Central memory CD4-positive, alpha-beta T cell (primary cell): ENCODE measurements at places on chromosomes 5 and 9.

- no peak for DNase-seq
These were observed 198.3 kb downstream of the PLK2 start for GRCh38 chr5:58261605-58262004.

DNA sequence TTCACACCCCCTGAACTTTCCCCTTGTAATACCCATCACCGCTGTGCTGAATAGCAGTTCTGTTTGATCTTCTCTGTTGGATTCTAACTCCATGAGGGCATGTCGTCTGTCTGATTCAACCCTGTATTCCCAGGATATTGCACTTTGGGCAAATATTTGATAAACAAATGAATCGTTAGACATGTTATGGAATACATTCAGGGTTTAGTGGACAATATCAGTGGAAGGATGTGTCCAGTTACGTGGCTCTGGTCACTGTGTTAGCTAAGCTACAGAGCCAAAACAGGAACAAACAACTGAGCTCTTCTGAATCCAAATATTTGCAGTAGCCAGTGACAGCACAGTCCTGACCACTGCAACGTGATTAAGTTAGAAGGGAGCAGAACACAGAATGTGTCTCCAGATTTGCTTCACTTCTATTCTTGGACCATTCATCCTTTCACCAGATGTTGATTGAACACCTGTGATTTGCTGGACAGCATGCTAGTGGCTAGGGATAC lies 13.2 kb downstream of the ANGPTL2 start:
- no peak for DNase-seq

DNA sequence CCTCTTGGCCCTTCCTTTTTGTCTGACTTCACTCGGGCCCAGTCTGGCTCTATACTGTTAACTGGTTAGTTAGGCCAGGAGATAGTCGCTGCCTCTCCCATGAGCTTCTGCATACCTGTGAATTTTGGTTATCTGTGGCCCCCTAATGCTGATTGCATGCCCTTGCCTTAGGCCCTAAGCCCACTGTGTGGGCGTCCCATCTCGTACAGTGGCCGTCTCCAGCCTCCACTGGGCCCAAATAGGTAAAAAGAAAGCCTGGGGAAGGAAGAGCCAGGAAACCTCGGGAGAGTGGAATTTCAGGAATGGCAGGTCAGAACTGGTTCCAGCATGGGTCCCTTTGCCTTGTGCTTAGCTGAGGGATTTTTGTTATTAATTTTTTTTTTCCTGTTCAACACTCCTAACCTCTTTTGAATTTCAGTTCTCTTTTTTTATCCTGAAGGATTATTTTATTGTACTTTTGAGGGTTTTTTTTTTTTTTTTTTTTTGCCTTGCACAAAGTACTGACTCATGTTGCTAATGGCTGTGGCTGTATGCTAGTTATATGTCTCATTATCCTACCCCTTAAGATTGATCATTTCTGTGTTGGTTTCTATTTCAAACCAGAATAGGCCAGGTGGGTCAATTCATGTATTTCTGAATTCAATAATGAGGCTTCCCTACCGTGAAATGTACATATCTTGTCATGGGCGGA lies 3.4 kb downstream of the PRRC2B start:
- no peak for DNase-seq

GRCh38 chr9:76800901-76801300 lies 36.7 kb downstream of the PCA3 start:
- no peak for DNase-seq

- DNase-seq: no peak
These were observed 35.4 kb downstream of the HK3 start for GRCh38 chr5:176863765-176864098.

DNA sequence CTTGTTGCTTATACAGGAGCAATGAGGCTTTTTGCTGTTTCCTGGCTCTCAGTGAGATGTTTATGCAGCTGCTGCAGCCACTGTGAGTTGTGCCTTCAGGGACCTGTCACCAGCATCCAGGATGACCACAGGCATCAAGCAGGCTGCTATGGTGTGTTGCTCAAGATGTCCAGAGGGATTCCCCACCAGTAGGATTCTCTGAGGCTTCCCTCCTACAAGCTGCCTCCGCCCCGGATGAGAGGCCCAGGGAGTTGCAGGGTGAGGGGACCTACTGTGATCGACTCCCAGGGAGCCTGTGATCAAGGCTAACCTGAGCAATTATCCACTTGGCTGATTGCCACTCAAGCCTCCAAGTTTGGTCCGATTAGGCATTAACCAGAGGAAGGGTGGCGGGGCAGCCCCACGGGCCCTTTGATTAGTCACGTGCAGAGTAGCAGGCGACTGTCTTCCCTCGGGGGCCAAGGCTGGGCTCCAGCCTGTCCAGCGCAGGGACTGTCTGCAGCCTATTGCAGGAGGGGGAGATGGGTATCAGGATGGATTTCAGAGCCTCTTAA lies 1.8 kb upstream of the FAT2 start:
- no peak for DNase-seq

DNA sequence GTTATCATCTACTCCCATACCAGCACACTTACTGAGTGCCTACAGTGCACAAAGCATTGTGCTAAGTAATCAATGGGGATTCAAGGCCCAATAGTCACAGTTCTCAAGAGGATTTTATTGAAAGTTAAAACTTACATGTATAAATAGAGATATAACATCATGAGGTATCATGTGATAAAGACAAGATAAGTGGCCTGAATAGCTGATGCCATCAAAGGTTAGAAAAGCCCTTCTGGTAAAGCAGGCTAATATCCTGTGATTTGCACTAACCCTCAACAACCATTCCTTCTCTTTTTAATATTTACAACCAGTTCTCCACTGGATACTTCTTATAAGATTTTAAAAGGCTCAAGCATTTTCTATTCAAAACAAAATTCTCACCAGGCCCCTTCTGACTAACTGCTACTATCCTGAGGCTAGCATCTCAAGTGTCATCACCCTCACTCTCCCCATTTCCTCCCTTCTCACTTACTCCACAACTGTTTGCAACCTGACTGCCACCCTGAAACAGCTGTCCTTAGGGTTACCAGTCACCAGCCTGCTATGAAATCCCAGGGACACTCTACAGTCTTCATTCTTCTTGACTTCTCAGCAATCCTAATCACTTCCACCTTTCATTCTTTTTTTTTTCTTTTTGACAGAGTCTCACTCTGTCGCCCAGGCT lies 377.9 kb downstream of the ENC1 start:
- DNase-seq: no peak

DNA sequence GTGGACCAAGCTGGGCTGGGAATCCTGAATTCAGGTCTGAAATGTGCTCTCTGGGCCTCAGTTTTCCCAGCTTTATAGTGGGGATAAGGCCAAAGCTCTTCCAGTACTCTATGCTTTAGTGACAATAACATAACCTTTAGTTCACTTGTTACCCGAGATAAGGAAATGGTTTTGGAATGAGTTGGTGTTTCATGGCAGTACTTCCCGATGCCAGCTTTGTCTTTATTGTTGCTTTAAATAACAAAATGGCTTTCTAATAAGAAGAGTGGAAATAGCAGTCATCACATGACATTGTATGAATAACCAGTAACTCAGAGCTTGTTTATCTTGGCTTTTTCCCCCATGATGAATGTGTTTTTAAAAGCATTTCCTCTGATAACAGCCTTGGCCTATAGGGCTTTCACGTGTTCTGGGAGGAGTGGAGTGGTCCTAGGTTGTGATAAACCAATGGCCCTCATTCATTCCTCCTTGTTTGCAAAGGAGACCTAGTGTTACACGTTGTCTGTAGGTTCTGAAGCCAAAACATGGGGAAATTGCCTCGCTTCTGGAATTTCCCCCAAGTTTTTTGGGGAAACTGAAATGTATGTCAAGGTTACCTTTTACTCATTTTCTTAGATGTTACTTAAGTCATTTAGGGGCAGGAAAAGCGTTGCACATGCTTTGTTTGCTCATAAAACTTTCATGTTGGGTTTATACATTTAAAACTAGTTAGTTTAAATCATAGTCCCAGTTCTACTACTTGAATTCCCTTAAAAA lies 53.7 kb downstream of the ZNF618 start:
- DNase-seq: no peak

GRCh38 chr5:14266686-14267085 lies 123.5 kb downstream of the TRIO start:
- DNase-seq: no peak

GRCh38 chr5:96565582-96566265 lies 96.5 kb upstream of the CAST start:
- no peak for DNase-seq

DNA sequence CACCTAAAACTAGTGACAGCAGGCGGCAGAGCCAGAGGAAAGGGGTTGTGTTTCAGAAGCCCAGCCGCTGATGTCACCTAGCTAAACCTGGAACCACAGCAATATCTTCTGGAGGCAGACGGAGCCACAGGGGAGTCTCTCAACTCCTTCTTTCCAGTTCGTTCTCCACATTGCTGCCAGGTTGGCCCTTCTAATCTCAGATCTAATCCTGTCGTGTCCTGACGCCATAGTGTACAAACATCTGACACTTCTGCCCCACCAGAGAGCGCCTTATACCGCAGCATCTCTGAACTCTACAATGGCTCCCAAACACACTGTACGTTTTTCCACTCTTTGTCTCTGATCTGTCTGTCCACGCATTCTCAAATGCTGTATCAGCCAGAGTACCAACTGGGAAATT lies 240.0 kb downstream of the SMARCA2 start:
- DNase-seq: no peak

DNA sequence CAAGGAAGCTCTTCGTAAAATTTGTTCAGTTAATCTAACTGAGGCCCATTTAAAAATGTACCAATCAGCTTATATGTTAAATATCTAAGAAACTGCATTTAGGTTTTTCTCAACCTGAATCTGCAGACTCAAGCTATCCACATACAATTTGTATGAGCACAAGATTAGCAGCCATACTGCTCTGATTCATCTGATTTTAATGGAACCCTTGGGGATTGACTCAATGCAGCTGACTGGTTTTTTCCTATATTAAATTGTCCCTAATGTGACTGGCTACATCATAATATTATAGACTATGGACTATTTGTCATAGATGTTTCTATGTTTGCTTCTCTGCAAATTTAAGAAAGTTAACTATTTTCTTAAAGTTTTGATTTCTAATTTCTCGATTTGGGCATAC lies 451.0 kb upstream of the TUSC1 start:
- no peak for DNase-seq

GRCh38 chr9:107919263-107919662 lies 429.7 kb upstream of the KLF4 start:
- DNase-seq: no peak

- peak; percentile 61 for DNase-seq
These were observed 37.9 kb downstream of the CYFIP2 start for GRCh38 chr5:157303667-157304327.

- DNase-seq: no peak
These were observed 60.8 kb upstream of the SLC25A51 start for GRCh38 chr9:37964740-37965081.

DNA sequence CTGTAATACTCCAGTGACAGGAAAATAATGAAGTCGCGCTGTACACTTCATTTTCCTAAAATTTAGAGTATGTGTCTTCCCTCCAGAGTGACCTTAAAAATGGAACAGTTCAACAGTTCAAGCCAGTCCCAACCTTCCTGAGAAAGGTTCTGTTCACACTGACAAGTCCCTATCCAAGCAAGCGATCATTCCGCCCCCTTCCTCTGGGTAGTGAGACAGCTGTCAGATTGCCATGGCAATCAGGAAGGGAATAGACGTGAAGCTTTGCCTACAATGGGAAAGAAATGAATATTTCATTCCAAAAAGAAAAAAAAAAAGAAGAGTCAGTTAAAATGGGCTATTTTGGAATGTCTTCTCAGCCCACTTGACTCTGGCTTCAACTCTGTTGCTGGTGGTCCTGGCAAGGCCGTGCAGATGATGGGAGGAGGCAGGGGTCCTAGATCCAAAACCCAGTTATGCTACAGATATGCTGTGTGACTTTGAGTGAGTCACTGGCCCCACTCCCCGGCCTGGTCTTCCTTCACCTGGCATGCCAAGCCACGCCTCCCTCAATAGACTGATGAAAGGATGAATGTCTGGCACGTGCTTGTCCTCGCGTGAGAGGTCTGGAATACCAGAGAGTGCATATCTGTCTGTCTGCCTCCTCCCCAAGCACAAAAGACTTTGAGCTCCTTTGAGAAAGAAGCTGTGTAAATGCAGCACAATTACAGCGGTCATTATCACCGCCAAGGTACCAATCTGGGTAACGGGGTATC lies 165.8 kb upstream of the WWC1 start:
- DNase-seq: no peak

GRCh38 chr5:132277971-132278853 lies 16.0 kb upstream of the SLC22A4 start:
- DNase-seq: no peak

GRCh38 chr5:69498384-69498783 lies 5.8 kb downstream of the OCLN start:
- DNase-seq: no peak

- no peak for DNase-seq
These were observed 923.6 kb upstream of the DMAC1 start for GRCh38 chr9:8723195-8723594.

- DNase-seq: no peak
These were observed 205.5 kb downstream of the TMC1 start for GRCh38 chr9:72726947-72727346.

DNA sequence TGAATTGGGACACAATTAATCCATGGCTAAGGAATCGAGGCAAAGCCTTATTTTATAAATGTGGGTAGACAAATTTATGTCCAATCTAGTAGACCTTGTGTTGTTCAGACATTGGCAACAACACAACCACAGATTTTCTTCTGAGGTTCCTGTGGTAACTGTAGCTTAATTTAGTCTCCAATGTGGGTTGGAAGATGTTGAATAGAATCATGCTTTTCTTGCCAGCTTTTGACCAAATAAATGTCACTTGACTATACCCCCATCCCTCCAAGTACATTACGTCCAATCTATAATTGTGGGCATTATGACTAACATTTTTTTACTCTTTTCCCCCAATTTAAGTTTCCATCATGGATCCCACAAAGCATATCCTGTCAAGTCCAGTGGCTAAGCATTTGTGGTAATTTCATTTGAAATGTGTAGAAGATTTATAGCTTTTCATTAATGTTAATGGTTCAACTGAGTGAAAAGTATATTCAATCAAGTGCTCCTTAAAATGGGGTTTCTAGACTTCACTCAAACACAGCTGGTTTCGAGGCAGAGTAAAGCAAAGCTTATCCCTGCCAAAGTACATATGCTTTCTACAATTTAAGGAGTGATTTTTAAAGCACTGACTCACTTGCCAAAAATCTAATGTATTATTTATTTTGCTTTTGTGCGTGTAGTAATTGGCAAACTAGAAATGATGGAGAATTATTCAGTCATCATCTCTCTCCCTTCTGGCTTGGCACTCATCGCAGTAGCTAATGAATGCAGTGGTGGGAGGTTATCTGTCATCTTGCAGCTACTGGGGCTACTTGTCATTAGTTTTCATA lies 141.8 kb downstream of the FAM174A start:
- no peak for DNase-seq
